ENCODE measurements at places on chromosomes 2 and 18. TPM values are rescaled to one million over a fixed set of nuclear protein-coding genes. Genes with fewer than 3 reads are reported as not detected.
A peak's percentile ranks its signal among the peaks of the same experiment; 100 is the strongest.

- no peak for DNase-seq
Observed at GRCh38 chr2:218858671-218859555, 692 bp upstream of the WNT6 start.

DNA sequence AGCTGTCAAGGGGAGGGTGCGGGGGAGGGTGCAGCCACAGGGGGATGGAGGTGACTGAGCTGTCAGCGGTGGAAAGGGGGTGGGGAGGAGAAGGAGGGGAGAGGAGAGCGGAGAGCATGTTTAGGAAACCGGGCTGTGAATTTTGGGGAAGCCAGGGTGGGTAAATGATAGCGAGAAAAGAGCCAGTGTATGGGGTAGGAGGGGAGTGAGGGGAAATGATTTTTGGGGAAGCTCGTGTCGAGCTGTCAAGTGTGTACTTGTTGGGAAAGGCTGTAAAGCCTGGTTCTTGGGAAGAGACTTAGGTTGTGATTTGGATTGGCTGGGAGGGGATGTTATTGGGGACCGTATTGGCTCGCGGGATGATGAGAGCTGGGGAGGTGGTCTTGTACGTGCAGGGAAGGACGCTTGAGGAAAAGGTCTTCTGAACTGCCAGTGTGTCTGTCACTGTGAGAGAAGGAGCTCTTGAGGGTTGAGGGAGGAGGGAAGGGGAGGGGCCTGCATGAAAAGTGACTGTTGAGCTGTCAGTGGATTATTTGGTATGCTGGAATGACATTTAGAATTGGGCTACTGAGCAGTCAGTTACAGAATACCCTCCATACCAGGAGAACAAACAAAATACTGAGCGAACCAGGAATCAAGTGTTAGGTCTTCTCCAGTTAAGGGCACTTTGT is 1.0 kb downstream of the UBR3 start:
- DNase-seq = no peak

DNA sequence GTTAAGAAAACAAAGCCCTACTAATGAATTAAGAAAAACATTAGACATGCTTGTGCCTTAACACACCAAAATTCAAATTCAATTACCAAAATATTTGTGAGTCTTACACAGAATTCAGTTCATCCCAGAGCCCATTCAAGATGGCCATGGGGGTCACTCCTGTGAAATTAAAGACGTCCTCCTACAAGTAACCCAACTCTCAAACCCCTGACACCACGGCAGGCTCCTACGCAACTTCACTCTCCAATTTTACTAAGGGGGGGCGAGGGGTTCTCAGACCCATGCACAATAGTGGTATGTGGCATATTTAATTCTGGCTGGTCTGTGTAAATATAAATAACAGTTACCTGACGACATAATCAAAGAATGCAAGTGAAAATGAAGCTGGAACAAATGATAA is 5.0 kb downstream of the ZNF516 start:
- DNase-seq = no peak

DNA sequence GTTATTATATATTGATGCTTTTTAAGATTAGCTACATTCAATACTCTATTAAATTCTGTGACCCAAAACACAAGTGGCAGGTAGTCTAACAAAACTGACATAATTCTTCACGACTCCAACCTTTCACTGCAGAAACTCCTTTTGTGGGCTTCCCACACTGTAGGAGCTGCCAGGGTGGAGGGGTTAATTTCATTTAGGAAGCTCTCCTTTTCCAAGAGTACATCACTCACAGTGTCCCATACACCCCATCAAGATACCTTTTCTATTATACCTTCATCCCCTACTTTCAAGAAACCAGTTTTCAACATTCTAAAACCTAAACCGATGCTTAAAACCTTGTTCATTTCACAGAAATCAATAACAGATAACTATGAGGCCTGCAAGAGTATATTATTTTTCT is 825 bp downstream of the THUMPD2 start:
- no peak for DNase-seq

DNA sequence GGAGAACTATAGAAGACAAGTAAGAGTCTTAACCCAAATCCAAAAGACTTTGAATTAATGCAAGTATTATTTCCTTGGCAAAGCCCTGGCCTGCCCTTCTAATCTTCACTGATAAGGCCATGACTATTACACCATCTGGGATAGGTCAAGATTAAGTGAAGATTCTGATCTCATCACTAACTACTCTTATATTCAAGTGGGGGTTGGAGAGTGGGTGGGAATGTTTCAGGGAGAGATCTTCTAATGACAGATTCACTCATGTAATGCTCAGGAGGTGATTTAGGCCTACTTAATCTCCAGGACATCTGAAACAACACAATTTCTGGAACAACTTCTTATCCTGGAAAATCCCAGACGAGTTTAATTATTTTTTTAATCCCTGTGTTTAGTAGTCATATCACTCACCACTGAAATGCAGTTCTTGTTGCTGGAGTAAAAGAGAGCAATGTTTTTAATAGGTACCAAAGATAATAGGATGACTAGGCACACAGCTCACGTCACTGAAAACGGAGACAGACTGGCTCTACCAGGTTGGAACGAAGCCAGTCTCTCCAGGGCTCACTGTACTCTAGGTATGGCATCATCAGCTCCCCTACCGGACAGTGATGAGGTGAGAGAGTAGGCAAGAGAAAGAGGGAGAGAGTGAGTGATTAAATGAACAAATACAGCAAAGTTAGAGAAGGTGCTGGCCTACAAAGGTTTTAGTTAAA is 133.1 kb downstream of the NCKAP5 start:
- peak; percentile 36 for DNase-seq

- no peak for DNase-seq
Observed at GRCh38 chr2:150047620-150048222, 439.7 kb downstream of the RND3 start.

- no peak for DNase-seq
Observed at GRCh38 chr2:44671276-44671675, 270.2 kb upstream of the SIX3 start.

- no peak for DNase-seq
Observed at GRCh38 chr2:238818561-238818960, 29.3 kb upstream of the TWIST2 start.

DNA sequence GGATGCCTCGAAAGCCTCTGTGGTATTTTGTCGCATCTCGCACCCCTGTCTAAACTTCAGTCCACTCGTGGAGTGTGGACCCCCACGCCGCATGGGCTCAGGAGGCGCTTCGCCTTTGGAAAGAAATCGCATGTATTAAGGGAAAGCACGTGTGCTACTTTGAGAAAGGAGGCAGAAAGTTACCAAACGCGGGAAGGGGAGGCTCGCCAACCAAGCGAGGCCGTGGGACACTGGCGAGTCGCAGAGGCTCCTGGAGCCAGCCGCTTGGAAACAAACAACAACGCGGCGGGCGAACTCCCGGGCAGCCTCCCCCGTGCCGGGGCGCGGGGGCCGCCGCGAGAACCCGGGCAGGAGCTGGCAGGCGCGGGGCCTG is 455 bp upstream of the AGAP1 start:
- DNase-seq = no peak

GRCh38 chr2:58686776-58687175 is 445.7 kb upstream of the FANCL start:
- DNase-seq = no peak

Gene LIMS4
- 3.0 TPM for total RNA-seq

Gene ARHGEF33
- total RNA-seq = 0.69 TPM

Gene PRKAG3
- 0.15 TPM for total RNA-seq

Gene POTEC
- not detected for total RNA-seq
